ENCODE measurements at places on chromosomes 13 and 19.
A peak's percentile ranks its signal among the peaks of the same experiment; 100 is the strongest.

GRCh38 chr13:25768838-25769237 is 283.0 kb downstream of the SHISA2 start:
- no peak for DNase-seq
- peaks cover 45% of the 10 kb centered on the region for H3K4me1 ChIP-seq
- no peaks in the 10 kb centered on the region for H3K36me3 ChIP-seq
- peaks cover 2% of the 10 kb centered on the region for H3K27me3 ChIP-seq
- H3K27ac ChIP-seq, result peak overlapping the region; percentile 7

DNA sequence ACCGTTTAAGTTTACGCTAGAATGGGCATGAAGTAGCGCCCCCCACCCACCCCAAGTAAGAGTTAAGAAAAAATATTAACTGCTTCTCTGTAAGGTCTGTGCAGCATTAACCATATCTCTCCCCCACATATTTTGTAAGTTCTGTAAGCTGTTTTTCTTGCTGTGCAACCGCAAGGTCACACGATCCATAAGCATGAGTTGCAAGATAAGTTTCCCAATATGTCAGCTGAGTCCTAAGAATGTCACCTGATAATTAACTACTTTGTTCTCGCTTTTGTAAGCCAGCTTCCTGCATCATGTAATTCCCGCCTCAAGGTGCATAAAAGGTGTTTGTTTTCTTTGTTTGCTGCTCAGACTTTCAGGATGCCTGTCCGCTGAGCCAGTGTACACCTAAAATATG is 187.0 kb downstream of the MYO16 start:
- no peak overlapping the region for H3K4me3 ChIP-seq
- H3K36me3 ChIP-seq, result no peaks in the 10 kb centered on the region

GRCh38 chr19:6450166-6450565 is 9.4 kb downstream of the SLC25A23 start:
- H3K27ac ChIP-seq, result no peak overlapping the region
- H3K4me3 ChIP-seq, result no peak overlapping the region
- peaks cover 62% of the 10 kb centered on the region for H3K36me3 ChIP-seq

GRCh38 chr13:48220592-48220980 is 12.4 kb upstream of the ITM2B start:
- no peaks in the 10 kb centered on the region for H3K36me3 ChIP-seq
- DNase-seq, result no peak
- peaks cover 30% of the 10 kb centered on the region for H3K4me1 ChIP-seq
- no peaks in the 10 kb centered on the region for H3K27me3 ChIP-seq
- H3K4me3 ChIP-seq, result no peak overlapping the region

GRCh38 chr13:109723046-109723445 is 63.3 kb downstream of the IRS2 start:
- no peak for DNase-seq
- no peaks in the 10 kb centered on the region for H3K27me3 ChIP-seq
- no peak overlapping the region for H3K27ac ChIP-seq
- no peak overlapping the region for H3K4me3 ChIP-seq
- H3K36me3 ChIP-seq, result no peaks in the 10 kb centered on the region

DNA sequence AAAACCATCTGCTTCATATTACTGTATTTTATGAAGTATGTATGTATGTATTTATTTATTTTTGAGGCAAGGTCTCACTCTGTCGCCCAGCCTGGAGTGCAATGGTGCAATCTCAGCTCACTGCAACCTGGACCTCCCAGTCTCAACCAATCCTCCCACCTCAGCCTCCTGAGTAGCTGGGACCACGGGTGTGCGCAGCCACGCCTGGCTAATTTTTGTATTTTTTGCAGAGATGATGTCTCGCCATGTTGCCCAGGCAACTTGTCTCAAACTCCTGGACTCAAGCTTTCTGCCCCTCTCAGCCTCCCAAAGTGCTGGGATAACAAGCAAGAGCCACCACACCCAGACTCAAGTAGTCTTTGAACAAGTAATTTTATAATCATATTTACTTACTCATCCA is 5.5 kb downstream of the KATNAL1 start:
- no peak overlapping the region for H3K27ac ChIP-seq
- H3K27me3 ChIP-seq, result no peaks in the 10 kb centered on the region
- peaks cover 8% of the 10 kb centered on the region for H3K36me3 ChIP-seq
- DNase-seq, result no peak
- peaks cover 44% of the 10 kb centered on the region for H3K4me1 ChIP-seq

- no peaks in the 10 kb centered on the region for H3K36me3 ChIP-seq
- H3K27ac ChIP-seq, result no peak overlapping the region
- no peaks in the 10 kb centered on the region for H3K4me1 ChIP-seq
- H3K27me3 ChIP-seq, result peaks cover 9% of the 10 kb centered on the region
- DNase-seq, result no peak
- H3K4me3 ChIP-seq, result no peak overlapping the region
Measured at GRCh38 chr19:29115181-29115580, 97.8 kb downstream of the UQCRFS1 start.

- no peak overlapping the region for H3K27ac ChIP-seq
- H3K36me3 ChIP-seq, result no peaks in the 10 kb centered on the region
- H3K4me1 ChIP-seq, result no peaks in the 10 kb centered on the region
Measured at GRCh38 chr13:61110732-61111131, 304.9 kb downstream of the PCDH20 start.

- no peak for DNase-seq
- H3K36me3 ChIP-seq, result no peaks in the 10 kb centered on the region
- H3K4me1 ChIP-seq, result no peaks in the 10 kb centered on the region
Measured at GRCh38 chr19:13428352-13428751, 77.9 kb downstream of the CACNA1A start.

GRCh38 chr19:53600217-53600616 is 31.6 kb upstream of the DPRX start:
- no peak for DNase-seq
- H3K4me1 ChIP-seq, result peaks cover 2% of the 10 kb centered on the region
- H3K36me3 ChIP-seq, result no peaks in the 10 kb centered on the region
- H3K27me3 ChIP-seq, result no peaks in the 10 kb centered on the region
- no peak overlapping the region for H3K27ac ChIP-seq

DNA sequence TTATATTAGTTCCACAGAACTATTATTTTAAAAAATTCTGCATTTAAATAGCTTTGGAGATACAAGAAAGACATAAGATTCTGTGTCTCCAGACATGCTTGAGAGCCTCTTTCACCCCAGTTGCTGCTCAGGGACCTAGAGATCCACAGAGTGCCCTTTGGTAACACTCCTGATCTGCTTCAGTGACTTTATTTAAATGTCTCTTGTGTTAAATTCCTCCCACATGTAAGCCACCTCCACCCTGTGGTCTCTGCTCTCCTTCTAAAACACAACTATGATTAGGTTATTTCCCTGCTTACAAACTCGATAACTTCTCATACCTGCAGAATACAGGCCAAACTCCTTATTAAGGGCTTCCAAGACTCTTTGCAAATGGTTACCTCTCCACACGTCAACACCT is 141.0 kb downstream of the RFC3 start:
- H3K27ac ChIP-seq, result no peak overlapping the region
- H3K4me3 ChIP-seq, result no peak overlapping the region
- peaks cover 10% of the 10 kb centered on the region for H3K4me1 ChIP-seq

DNA sequence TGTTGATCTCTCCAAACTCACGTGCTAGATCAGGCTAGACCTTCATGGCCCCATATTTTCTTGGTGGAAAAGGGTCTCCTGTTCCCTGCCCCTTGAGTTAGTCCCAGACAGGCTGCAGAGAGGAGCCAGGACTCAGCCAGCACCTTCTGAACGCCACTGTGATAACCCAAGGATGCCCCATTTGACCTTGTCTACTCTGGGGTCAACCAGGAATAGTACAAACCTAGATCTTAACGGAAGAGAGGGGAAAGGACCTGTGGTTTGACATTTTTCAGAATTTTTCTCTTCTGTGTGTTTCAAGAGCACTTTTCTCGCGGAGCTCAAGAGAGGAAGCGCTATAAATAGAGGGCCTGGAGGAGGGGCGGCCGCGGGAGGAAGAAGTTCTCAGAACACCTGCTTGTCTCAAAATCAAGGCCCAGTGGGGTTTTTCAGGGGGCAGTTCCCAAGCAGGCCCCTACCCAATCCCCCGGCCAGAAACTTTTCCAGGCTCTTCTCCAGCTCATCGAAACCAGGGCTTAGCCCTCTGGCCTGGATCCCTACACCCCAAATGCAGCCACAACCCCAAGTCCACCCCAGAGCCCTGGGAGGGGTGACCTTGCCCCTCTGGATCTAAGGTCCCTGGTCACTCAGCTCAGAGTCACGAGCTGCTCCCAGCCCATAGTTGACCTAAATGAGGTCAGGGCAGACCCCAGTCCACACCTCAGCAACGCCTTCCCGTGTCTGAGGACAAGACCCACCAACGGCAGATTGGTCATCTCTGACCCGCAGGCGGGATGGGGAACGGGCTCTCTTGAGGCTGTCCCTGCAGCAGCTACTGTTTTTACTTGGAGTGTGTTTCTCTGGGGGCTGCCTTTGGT is 75.6 kb upstream of the TM9SF2 start:
- no peak overlapping the region for H3K27ac ChIP-seq
- DNase-seq, result no peak
- H3K4me3 ChIP-seq, result no peak overlapping the region
- H3K4me1 ChIP-seq, result no peaks in the 10 kb centered on the region
- H3K27me3 ChIP-seq, result peaks cover 20% of the 10 kb centered on the region

GRCh38 chr13:32039056-32039455 is 7.5 kb downstream of the FRY start:
- H3K27me3 ChIP-seq, result no peaks in the 10 kb centered on the region
- H3K36me3 ChIP-seq, result no peaks in the 10 kb centered on the region
- H3K27ac ChIP-seq, result peak overlapping the region; percentile 43
- no peak for DNase-seq

DNA sequence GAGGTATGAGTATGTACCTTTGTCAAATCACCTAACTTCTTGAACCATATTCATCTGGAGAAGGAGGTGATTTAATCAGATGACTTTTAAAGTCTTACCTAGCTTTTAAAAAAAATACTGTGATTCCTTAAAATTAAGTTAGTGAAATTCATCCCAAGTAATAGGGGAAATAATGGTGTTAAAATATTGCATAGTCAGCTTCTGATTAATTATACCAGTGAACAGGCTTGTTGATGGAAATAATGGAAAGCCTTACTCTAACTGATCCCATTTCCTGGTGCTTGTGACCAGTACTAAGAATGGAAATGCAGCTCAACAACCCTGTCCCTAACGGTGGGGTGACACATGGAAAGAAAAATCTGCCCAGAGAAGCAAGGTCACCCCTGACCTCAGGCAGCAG is 130.7 kb downstream of the CDK8 start:
- H3K36me3 ChIP-seq, result peaks cover 21% of the 10 kb centered on the region
- H3K27me3 ChIP-seq, result no peaks in the 10 kb centered on the region

DNA sequence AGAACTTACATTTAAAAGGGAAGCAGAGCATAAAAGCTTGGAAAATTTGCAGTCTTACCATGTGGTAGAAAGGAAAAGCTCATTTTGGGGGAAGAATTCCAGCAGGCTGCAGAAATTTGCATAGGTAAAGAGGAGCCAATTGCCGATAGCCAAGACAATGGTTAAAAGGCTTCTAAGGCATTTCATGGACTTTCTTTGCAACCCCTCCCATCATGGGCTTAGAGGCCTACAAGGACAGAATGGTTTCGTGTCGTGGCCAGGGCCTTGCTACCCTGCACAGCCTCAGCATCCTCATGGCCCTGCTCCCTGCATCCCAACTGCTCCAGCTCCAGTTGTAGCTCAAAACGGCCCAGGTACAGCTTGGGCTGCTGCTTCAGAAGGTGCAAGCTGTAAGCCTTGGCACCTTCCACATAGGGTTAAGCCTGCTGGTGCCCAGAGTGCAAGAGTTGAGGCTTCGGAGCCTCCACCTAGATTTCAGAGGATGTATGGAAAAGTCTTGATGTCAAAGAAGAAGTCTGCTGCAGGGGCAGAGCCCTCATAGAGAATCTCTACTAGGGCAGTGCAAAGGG is 420.3 kb downstream of the PCDH17 start:
- H3K4me1 ChIP-seq, result no peaks in the 10 kb centered on the region
- H3K27me3 ChIP-seq, result no peaks in the 10 kb centered on the region
- no peak overlapping the region for H3K4me3 ChIP-seq
- no peak for DNase-seq
- H3K27ac ChIP-seq, result no peak overlapping the region
- H3K36me3 ChIP-seq, result no peaks in the 10 kb centered on the region

- H3K36me3 ChIP-seq, result peaks cover 74% of the 10 kb centered on the region
- no peaks in the 10 kb centered on the region for H3K4me1 ChIP-seq
- DNase-seq, result no peak
- H3K27me3 ChIP-seq, result no peaks in the 10 kb centered on the region
Measured at GRCh38 chr19:36514012-36514612, 14.0 kb downstream of the ZNF260 start.

DNA sequence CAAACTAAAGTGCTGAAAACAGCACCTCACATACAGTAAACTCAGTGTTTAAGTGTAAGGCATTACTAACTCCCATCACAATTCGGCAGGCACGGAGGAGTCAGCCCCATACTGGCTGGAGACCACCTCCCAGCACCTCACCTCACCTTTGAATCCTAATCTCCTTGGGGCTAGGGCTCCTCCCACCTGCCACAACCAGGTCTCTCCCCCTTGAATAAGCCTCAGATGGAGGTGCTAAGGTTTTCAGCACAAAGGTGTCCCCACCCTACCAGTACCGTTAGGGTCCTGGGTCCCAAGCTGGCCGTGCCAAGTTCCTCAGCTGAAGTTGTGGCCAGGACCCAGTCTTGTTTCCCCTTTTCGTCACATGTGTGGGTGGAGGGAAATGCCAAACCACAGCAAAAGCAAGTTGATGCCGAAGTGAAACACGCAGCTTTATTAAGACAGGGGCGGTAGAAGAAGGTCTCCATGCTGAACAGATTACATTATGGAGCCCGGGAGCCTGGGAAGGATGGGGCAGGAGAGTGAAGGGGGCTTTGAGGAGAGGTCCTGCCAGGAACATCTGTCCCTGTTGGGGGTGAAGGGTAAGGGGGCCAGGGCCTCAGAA is at the start of gene IGFLR1:
Gene IGFLR1 (minus strand): TSS at position 332 of the 604 bp plus-strand sequence. CDS start 1,272 bp downstream, outside the sequence.
- H3K4me3 ChIP-seq, result peak within 1 kb of the TSS; percentile 26
- no peaks in the 10 kb centered on the region for H3K27me3 ChIP-seq
- H3K36me3 ChIP-seq, result peaks cover 11% of the 10 kb centered on the region
- H3K4me1 ChIP-seq, result peaks cover 26% of the 10 kb centered on the region

DNA sequence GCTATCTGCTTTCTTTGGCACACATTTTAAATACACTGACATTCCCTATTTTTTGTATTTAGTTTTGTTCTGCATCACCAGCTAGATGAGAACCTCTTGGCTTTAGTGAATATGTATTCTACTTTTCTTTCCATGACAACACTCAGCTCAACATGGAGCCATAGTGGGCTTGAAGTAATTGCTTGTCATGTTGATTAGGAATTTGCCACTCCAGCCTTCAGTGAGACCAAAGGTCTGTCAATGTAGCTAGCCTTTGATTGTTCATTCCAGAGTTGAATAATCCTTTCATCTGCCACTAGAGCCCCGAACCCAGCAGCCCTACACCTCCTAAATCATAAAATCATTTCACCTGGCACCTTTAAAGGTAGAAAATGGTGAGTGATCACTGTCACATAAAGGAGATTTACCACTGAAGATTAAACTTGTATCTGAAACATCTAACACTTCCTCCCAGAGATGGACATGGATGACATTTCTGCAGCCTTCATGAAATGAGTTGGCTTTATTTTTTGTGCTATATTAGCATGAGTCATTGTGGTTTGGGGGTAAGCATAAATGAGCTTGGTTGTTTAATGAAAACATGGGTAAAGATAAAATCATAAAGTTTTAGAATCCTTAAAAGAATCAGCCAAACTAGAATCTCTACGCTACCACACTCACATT is 29.2 kb upstream of the GARRE1 start:
- H3K27me3 ChIP-seq, result no peaks in the 10 kb centered on the region
- H3K27ac ChIP-seq, result no peak overlapping the region
- H3K36me3 ChIP-seq, result peaks cover 46% of the 10 kb centered on the region
- no peak for DNase-seq
